ENCODE measurements at places on chromosomes 4 and X.

DNA sequence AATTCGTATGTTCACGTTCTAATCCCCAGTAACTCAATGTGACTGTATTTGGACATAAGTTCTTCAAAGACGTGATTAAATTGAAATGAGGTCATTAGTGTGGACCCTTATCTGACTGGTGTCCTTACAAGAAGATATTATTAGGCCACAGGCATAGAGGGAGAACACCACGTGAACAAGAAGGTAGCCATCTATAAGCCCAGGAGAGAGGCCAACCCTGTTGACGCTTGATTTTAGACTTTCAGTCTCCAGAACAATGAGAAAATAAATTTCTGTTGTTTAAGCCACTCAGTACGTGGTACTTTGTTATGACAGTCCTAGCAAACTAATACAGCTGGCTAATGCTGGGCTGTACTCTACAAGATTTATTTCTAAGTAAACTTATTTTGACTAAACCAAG lies 1.5 kb upstream of the EIF1AX start:
- DNase-seq: no peak

DNA sequence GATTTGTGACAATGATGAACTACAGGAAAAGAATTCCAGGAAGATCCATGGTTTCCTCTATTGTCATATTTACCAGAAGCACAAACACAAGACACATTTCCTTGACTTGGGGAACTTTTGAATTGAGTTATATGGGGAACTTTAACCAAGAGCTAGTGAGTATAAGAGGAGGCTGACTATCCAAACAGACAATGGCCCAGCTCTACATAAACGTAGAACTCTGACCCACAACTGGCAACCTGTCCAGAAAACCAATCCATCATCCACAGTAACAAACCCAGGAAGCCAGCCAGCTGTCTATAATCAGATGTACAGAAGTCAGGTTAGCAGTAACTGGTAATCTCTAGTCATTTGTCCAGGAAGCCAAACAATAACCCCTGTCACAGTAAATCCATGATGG lies 167.0 kb upstream of the CPEB2 start:
- no peak for DNase-seq

DNA sequence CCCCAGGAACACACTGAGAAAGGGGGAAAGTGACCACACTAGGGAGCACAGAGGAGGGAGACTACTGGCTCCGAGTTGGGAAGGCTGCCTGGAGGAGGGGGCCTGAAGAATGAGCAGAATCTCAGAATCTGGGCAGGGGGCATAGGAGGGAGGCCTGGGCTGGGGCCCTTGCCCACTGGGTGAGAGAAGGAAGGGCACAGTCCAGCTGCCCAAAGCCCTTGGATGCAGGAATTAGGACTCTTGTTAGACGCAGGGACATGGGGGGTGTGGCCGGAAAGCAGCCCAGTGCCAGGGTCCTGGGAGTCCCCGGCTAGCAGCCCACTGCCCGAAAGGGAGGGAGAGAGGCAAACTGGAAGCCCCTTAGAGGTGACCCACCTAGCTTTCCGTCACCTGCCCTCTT lies 1.9 kb upstream of the DUSP9 start:
- no peak for DNase-seq

- no peak for DNase-seq
Observed at GRCh38 chr4:148118633-148119032, 323.6 kb downstream of the NR3C2 start.

DNA sequence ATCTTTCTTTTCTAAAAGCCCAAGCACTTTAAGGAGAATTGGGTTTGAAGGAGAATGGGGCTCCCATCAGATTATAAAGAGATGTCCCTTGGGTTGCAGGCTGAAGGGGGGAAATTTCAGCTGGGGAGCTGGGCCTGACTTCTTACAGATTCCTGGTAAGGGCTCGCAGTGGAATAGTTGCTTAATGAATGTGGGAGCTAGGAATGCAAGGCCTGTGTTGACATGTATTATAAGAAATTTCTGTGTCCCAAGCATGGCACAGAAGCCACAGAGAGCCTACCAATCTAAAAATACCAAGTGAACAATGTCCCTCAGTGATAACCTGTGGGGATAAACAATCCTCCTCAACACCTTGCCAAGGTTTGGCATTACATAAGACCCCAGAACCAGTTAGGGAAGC lies 39.3 kb upstream of the WNK3 start:
- no peak for DNase-seq

DNA sequence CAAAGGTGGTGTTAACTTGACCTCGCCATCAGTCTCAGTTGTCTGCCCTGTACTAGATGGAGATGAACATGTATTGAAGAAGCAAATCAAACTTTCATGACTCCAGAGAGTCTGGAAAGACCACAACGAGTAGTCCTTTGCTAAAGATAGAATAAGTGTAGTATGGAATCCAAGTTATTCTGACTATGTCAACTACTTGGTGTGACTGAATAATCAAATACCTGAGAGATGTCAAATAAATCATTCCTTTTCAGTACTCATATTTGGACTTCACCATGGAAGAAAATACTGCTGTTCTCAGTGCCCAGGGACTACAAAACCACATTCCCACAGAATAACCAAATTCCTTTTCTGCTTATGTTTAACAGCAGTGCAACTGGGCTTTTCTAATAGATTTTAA lies 161.2 kb upstream of the SPRY1 start:
- DNase-seq: no peak

DNA sequence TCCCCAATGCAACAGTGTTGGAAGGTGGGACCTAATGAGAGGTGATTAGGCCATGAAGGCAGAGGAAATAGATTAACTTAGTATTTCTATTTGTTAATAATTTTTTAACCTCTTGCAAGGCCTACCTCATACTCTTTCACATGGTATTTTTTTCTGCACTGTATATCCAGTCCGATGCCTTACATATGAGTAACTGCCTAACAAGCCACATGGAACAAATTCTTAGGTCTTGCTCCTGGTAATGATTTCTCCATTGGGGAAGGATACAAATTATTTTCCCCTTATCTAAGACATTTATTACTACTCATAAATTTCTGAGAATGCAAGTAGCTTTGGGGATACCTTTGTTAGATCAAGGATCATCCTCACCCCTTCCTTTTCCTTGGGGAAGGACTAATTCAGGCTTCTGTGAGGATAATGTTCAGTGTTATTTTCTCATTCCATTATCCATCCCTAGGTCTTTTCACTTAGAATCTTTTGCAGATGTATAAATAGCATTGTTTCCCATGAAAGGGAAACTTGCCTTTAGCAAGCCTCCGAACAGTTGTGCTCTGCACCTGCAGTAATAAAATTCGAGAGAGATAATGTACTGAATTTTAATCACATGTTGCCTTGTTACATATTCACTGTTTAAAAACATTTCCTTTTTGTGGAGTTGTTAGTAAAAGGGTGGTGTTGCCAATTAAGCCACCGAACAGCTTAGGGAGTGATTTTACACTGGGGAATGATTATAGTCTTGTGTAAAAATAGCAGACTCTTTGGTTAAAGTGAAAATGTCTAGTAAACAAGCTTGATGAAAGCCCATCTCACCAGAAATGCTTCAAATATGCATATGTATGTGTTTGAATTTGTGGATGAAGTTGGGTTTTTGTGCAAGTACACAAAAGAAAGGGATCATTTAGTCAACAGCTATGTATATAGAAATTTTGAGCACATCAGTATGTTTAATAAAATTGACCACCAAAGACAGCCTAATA lies 89.9 kb downstream of the CFAP299 start:
- no peak for DNase-seq

GRCh38 chr4:152165846-152166245 lies 370.0 kb downstream of the FBXW7 start:
- DNase-seq: no peak

- DNase-seq: no peak
Observed at GRCh38 chr4:9600246-9600645, 156.0 kb downstream of the DEFB131A start.

DNA sequence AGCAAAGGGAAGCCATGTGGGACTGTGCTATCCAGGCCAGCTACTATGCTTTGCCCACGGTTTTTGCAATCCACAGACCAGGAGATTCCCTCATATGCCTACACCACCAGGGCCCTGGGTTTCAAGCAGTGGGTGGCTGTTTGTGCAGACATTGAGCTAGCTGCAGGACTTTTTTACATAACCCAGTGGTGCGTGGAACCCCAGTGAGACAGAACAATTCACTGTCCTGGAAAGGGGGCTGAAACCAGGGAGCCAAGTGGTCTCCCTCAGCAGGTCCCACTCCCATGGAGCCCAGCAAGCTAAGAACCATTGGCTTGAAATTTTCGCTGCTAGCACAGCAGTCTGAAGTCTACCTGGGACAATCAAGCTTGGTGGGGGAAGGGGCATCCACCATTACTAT lies 959.9 kb downstream of the FSTL5 start:
- no peak for DNase-seq

- DNase-seq: no peak
Observed at GRCh38 chrX:97402903-97403302, 519.2 kb downstream of the RPA4 start.

GRCh38 chrX:147800663-147801062 lies 111.1 kb upstream of the FMR1 start:
- no peak for DNase-seq

DNA sequence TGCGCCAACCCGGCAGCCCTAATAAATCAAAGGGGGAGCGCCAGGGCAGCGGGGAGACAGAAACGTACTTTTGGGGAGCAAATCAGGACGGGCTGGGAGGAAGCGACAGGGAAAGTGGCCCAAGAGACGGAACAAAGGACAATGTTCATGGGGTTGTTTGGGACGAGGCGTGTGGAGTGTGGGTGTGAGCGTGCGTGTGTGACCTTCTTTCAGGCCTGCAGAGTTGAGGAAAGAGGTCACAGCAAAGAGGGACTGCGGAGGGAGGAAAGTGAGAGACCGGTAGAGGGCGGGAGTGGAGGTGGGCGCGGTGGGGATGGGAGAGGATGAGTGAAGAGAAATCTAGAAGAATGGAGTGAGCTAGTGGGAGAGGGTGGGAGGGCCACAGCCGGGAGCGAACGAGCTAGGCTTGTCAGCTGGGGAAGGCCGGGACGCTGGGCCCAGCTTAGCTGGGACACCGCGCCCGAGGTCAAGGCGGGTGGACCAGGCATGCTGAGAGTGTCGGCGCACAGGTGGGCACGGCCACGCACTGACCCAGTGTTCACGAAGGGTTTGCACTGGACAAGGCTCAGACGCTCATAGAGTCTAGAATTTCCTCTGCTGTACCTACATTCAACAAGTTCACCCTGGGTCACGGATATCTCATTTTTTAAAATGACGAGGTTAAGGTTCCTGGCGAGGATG lies 14.7 kb upstream of the PITX2 start:
- no peak for DNase-seq

DNA sequence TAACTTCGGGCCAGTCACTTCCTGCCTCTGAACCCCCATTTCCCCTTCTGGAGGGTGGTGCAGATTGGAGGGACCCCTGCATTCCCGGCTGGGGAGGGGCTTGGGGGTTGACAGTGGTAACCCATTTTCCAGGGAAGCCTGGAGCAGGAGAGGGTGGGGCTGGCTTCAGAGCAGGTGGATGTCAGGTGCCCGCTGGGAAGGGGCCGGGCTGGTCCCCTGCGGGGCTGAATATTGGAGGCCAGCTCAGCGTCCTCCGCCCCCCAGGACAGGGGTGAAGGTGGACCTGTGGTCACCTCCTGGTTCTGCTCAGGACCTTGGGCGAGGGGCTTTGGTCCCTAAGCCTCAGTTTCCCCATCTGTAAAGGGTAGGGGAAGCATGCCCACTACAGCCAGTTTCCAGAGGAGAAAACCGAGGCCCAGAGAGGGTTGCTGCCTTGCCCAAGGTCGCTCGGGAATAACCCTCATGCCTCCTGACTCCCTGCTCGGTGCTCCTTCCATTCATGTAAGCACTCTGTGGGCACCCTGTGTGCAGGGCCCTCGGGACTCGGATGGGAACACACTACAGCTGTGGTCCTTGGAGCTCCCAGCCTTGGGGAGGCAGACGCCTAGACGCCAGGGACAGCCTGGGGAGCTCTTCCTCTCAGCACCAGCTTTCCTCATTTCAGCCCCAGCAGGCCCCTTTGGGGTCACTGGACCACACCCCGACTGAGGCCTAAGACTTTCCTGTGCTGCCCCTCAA lies 683 bp downstream of the MAN2B2 start:
- DNase-seq: no peak

GRCh38 chrX:135596495-135596894 lies 76.0 kb downstream of the INTS6L start:
- DNase-seq: peak; percentile 12

DNA sequence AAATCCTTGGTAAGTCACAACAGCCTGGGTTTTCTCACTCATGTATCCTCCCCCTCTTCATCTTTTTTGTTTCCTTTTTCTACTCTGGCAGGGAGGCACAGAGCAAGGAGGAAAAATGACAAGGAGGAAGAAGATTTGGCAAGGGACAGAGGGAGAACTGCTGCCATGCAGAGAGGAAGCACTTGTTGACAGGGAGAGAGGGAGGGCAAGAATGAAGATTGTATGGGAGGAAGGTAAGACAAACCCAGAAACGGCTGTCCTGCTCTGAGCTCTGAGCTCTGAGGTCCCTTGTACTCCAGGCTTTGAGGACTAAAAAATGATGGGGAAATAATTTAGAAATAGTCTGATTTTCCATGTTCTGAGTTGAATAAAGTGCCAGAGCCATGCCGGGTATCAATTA lies 123.9 kb downstream of the DCHS2 start:
- no peak for DNase-seq

DNA sequence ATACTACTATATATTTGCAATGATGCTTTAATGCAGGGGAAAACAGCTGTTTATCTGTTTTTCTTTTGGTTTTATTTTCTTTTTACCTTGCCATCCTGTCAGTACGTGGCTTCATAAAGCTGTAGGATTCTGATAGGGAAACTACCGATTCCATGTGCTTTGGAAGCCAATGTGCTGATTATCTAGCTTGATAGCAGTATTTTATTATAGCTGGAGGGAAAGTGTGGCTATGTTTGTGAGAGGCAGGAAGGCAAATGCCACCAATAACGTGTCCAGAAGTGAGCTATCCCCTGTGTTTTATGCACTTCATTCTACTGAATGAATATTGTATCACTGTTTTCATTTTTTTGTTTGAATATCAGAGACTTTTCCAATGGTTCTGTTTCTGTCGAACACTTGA lies 43.7 kb downstream of the IL15 start:
- no peak for DNase-seq

- DNase-seq: no peak
Observed at GRCh38 chr4:173682609-173683008, 152.6 kb upstream of the HAND2 start.

Measured in activated T-helper 1 cell treated with Interleukin-2 at 50 U/mL for 16 hours (primary cell).